ENCODE measurements at places on chromosomes 11 and 22.

GRCh38 chr11:133266986-133267385 lies 265.3 kb downstream of the OPCML start:
- no peak for DNase-seq

DNA sequence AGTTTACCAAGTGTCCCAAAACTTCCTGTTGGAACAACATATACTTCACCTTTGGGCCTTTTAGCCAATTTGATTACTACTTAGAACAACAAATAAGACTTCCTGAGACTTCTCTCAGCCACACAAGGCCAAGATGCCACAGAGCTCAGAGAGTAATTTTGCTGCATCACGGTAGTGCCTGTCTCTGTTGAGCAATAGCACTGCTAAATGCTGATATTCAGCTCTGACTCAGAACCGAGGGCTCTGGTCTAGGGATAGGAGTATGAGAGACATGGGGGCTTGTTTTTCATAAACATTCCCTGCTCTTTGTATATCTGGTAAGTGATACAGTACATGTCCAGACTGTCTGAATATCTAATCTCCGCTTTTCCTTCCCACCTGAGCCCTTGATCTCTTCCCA lies 260.4 kb upstream of the ARHGAP20 start:
- no peak for DNase-seq

GRCh38 chr11:47216121-47216798 lies 1.5 kb downstream of the DDB2 start:
- DNase-seq = peak; percentile 14

GRCh38 chr22:45502215-45503049 lies at the start of gene FBLN1:
FBLN1 (plus strand) TSS chr22:45502883; CDS start chr22:45502986, 103 bp downstream.
- DNase-seq = no peak

GRCh38 chr22:23072077-23072910 lies 2.0 kb downstream of the GNAZ start:
- DNase-seq = no peak

DNA sequence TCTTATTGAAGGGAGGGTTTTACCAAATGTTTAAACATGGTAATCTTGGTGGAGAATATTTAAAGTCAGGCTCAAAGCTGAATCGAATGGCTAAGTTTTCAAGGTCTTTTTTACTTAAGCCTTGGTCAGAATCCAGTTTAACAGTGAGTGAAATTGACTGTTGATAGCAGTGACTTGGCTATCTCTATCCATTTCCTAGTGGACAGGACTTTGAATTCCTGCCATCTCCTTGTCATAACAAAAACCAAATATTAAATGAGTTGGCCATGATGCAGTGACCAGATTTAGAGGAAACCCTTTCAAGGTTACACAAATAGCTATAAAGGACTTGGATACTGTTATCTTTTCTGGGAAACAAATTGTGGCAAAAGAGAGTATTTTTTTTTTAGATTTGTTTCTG lies 92.0 kb downstream of the JRKL start:
- no peak for DNase-seq

DNA sequence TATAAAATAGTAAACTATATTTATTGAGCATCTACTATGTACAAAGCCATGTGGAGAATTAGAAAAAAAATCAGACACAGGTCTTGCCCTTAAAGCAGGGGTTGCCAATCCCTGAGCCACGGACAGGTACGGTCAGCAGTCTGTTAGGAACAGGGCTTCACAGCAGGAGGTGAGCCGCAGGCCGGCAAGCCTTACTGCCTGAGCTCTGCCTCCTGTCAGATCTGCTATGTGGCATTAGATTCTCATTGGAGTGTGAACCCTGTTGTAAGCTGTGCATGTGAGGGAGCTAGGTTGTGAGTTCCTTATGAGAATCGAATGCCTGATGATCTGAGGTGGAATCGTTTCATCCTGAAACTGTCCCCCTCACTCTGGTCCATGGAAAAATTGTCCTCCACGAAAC lies 2.1 kb upstream of the RAG2 start:
- no peak for DNase-seq

GRCh38 chr11:2002042-2002776 lies 4.6 kb upstream of the H19 start:
- no peak for DNase-seq

GRCh38 chr11:18580113-18580766 lies 8.3 kb downstream of the UEVLD start:
- DNase-seq = no peak

GRCh38 chr11:78424334-78425270 lies 7.0 kb upstream of the GAB2 start:
- no peak for DNase-seq

DNA sequence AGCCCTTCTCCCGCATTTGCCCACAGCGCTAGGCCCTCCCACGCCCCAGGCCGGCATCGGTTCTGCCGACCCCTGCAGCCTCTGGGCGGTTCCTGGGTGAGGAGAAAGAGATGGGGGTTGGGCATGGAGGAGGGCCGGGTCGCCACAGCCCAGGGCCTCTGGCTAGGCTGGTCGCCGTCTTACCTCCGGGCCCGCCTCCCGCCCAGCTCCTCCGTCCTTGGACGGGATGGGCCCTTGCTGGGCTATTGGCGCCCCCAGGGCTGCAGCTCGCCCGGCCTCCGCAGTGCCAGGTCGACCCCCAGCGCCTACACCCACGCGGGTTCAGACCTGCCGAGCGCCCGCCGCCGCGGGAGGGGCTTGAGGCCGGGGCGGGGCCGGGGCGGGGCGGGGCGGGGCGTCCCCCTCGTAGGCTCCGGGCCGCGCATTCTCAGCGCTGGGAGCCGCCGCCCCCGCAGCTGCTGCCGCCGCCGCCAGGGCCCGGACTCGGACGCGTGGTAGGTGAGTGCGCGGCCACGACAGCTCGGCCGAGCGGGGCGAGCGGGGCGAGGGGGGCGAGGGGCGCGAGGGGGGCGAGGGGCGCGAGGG lies at the start of gene CD151:
CD151 (plus strand) TSS at position 424 of the 585 bp plus-strand sequence. CDS start 3,118 bp downstream, outside the sequence.
- DNase-seq = no peak

GRCh38 chr11:128399251-128400121 lies 187.9 kb downstream of the ETS1 start:
- DNase-seq = no peak

DNA sequence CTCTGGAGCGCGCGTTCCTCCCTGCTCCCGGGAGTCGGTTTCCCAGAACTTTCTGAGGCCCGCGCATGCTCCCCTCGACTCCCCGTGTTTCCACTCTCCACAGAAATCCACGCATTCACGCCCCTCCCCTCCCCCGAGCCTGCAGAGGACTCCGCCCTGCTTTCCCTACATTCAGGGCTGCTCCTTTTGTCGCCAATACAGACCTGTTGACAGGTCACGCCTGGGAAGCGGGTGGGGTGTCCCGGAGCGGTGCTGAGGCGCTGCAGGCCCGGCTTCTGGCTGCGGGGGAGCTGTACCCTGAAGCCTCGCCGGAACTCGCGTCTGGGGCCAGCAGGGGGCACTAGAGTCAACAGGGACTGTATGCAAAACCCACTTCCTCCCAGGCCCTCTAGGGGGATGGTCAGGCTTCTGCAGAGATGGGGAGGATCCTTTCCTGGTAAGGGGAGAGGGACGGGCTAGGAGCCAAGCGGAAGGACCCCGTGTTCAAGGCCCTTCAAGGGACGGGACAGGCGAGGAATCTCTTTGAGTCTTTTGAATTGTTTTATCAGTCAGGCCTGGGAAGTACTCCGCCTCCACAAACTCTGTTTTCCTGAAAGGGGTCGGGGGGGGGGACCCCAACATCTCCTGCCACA lies at the start of gene PRAME:
PRAME (minus strand) TSS at position 294 of the 632 bp plus-strand sequence. CDS start 2,433 bp downstream, outside the sequence.
- peak; percentile 63 for DNase-seq

GRCh38 chr11:77999446-78000030 lies 5.1 kb upstream of the INTS4 start:
- DNase-seq = no peak

GRCh38 chr22:32531228-32531627 lies 56.6 kb downstream of the FBXO7 start:
- DNase-seq = no peak

GRCh38 chr11:80261776-80262175 lies 820.9 kb upstream of the TENM4 start:
- DNase-seq = no peak

DNA sequence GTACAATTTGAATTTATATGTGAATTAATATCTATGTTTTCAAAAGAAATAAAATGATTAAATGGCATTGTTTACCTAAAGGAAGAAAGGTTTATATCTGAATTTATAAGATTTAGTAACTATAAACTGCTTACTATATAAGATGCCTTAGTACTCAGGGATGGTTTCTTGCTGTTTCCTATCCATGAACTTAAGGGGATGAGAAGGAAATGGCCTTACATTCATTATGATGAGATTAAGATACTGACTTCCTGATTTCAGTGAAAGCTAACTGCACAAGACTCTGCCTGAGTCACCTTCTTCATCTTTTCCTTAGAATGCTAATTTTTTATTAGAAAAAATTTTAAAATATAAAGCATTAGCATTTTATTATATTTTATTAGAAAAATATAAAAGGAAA lies 606.3 kb upstream of the ARHGAP42 start:
- no peak for DNase-seq

- DNase-seq = no peak
These were observed 125.0 kb downstream of the NTM start for GRCh38 chr11:131495423-131495822.

DNA sequence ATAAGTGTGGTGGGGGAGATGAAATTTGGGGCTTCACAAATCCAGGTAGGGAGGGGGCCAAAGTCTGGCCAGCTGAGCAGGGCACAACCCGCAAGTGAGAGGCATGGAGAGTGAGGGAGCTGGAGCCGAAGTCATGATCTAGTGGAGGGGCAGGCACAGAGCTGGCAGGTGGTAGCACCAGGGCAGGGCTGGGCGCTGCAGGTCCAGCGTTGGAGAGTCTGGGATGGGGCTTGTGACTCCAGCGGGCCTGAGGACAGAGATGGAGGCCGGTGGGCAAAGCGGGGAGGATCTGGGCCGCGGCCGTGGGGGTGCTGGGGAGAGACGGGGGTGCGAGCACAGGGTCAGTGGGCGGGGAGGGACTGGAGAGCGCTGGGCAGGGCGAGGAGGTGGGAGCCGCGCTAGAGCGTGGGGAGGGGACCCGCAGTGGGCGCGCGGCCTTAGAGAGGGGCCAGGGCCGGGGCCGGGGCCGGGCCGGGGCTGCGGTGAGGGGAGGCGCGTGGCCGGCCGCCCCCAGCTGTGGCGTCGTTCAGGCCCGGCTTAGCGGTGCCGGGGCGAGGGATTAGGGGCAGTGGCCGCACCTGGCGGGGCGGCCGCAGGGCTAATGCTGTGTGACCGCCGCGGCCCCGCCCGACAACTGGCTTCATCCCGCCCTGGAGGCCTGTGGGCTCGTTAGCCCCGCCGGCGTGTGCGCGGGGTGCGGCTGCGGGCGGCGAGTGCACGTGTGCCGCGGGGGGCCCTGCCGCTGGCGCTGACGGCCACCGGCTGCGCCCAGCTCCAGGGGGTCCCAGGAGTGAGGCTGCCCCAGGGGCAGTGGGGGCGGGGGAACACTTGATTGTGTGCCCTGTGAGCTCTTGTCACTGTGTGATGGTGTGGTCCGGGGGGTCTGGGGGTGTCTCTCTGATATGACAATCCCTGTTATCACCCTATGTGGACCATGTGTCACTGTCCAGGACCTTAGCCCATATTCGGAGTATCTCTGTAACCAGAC lies 23.6 kb upstream of the MYOD1 start:
- no peak for DNase-seq

- no peak for DNase-seq
These were observed 12.4 kb upstream of the MTMR3 start for GRCh38 chr22:29870574-29870973.

DNA sequence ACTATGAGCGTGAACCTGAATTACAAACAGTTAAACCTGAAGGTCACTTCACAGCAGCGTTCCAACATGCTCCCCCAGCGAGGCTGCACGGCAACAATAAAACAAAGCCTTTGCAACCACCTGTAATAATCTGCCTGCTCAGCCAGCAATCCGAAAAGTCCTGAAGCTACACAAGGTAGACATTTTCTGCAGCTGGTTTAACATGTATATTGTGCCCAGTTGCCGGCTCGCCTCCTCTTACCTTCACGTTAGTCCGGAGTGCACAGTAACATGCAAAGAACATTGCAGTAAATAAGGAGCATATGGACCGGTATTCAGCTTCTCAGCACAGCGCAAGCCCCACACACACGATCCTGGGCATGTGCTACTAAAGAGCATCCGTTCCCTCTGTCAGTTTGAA lies 704.3 kb downstream of the DLG2 start:
- no peak for DNase-seq

DNA sequence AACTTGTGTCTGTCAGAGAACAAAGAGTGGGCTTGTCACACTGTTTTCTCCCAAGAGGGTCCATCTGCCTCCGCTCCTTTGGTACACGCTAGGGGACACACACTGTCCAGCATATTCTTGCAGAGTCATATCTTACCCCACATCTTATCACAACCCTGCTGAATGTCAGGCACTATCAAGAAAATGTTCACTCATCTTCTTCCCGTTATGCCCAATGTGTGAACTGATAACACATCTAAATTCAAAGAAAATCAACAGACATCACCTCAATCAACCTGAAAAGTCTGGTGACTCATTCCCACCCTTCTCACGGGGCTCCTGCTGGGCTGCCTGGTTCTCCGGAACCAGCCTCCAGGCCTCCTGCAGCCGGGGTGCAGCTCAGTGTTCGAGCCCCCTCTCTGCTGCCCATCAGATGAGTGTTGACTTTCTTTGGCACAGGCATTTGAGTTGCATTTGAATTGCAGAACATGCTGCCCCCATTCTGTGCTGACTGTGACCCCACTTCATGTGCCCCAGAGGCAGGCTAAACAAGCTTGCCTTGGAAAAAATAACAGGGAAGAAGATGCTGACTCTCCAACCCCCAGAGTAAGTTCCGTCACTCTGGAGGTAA lies 19.4 kb downstream of the GRAP2 start:
- DNase-seq = no peak

DNA sequence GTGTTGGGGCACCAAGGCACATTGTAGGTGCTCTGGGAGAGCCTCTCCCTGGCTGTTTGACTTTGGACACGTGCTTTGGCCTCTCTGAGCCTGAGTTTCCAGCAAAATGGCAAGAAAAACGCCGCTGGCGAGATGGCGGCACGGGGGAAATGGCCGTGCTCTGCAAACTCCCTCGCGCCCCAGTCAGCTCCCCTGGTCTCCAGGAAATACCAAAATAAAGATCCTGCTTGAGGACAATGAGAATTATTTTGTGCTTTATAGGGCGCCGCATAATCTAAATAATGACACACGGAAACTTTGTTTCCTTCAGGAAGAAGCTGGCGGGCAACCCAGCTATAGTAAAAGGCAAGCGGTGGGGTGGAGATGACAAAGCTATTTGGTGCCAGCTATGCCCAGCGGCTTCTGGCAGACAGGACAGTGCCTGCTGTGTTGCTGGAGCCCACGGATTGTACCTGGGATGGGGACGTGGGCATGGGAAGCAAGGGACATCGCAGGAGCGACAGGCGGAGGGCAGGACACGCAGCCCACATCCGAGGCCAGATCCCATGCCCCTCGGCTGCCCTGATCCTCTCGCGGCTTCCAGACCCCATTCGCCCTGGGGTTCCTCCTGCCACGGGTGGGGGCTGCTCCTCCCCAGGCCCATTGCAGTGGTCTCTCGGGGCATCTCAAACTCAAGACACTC lies 26.3 kb upstream of the RFPL3 start:
- no peak for DNase-seq

- DNase-seq = peak; percentile 37
These were observed 486 bp downstream of the STIM1 start for GRCh38 chr11:3855808-3856491.

All from T-helper 17 cell (primary cell).